ENCODE measurements at places on chromosomes 1 and 21.

DNA sequence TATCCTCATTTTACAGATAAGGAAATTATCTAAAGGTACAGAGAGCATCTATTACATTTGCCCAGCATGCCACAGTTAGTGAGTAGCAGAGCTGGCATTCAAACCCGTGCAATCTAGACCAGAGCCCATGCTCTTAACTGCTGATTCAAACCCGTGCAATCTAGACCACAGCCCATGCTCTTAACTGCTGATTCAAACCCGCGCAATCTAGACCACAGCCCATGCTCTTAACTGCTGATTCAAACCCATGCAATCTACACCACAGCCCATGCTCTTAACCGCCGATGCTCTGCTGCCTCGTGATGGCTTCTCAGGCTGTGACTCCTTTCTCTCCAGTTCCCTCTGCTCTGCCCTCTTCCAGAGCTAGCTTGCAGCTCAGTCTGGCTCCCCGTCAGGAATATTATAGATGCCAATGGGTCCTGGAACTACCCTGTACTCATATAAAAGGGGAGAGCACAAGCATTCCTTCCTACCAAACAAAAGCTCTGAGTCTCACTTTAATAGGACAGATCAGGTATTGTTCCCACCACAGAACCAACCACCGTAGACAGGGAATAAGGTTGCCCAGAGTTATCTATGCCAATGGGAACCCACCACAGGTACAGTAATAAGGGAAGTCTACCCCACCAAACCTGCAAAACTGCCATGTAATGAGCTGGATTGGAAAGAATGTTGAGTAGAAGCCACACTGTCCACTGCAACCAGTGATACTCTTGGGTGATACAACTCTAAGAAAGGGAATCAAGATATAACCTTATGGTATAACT, 78.4 kb downstream of the SMYD3 start:
- DNase-seq: no peak

DNA sequence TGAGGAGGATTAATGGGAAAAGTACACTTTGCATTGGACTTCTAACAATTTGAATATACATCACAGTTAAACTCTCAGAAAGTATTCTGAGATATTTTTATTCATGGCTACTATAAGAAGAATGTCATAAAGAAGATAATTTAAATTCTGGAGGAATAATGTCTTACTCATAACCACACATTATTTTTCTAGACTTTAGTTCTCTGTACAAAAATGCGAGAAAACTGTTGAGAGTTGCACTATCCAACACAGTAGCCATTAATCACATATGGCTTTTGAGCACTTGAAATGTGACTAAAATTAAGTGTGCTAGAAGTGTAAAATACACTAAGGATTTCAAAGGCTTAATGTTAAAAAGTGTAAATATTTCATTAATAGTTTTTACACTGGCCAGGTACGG, 53.8 kb downstream of the CRB1 start:
- DNase-seq: no peak

GRCh38 chr1:232764458-232765251, 40.6 kb upstream of the MAP10 start:
- DNase-seq: no peak

DNA sequence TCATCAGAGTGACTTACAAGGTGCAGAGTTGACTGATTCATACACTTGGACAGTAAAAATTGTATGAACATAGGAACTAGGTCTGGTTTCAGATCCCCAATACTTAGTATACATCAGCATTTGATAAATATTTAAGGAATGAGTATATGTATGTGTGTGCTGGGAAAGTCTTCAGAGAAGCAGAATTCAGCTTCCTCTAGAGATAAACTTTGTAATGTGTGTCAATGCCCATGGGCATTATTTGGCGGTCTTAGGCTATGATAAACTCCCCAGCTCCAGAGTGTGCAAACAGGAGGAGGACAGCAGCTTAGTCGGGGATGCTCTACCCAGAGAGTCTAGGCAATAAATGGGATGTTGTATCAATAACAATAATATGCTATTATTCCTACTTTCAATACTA, 2.9 kb upstream of the CAMK1G start:
- no peak for DNase-seq

DNA sequence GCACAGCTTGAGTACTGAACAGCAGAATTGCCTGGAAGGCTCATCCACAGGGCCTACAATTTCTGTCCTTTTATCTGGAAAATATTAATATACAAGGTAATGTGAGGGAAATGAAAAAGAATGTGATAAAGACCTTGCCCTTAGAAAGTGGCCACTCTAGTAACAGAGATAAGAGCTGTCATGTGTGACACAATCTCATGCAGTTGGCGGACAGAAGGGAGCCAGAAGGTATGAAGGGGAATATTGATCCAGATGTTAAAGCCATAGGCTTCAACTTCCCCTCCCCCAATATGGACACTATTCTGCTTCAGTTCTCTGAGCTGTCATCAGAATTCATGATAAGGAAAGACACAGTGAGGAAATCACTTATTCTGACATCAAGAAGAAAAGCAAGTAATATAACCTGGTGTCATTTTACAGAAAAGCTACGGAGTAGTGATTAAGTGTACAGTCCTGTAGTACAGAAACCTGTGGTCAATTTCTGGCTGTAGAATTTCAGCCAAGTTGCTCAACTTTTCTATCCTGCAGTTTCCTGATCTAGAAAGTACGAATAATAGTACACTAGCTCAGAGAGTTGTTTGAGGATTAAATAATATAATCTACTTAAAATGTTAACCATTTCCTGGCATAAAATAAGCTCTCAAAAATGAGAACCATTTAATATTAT, 572.1 kb downstream of the DPYD start:
- no peak for DNase-seq

DNA sequence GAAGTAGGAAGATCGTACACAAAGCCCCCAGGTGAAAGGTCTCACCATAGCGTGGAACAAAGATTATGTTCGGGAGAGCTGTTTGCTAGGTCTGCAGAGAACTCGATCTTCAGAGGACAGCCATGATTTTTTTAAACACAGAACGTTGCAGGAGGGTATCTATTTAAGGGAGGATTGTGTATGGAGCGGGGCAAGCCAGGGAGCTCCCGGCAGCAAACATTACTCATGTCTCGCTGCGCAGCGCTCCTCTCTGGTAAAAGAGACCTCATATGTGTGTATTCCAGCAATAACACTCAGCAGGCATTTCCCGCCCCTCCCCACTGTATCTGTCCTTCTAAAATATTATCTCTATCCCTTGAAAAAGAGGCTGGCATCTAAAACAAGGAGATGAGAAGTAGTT, 2.7 kb downstream of the GLIS1 start:
- no peak for DNase-seq

DNA sequence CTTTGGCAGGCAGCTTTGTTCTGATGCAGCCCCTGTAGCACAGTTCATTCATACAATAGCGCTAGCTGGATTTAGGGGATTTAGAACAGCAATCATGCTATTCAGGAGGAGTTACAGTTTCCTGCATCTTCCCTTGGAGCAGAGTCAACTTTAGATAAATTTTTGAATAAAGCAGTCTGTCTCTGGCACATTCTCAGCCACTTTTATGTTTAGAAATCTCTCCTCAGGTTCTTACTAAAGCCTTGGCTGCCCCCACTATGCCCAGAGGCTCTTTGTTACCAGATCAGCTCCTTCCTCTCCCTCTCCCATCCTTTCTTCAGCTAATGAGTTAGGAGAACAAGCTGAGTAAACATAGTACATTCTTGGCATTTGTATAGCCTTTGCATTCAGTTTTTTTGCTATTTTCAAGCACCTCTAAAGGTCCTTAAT, 17.0 kb upstream of the PIGC start:
- DNase-seq: no peak

DNA sequence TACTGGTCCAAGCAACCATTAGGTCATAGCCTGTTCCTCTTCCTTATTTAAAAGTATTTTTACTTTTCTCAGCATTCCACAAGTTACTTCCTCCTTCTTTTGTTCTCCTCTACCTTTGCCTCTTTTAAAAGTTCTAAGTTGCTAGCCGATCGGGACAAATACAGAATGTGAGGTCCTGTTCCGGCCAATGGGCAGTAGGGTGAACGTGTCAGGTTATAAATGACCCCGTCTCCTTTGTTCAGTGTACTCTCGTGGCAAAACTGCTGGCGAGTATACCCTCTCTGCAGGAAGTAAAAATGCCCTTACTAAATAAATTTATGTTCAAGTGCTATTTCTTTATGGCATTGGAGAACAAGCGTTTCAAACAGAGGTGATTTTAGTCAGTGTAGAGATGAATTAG, 2.5 kb downstream of the ADCY10 start:
- DNase-seq: no peak

DNA sequence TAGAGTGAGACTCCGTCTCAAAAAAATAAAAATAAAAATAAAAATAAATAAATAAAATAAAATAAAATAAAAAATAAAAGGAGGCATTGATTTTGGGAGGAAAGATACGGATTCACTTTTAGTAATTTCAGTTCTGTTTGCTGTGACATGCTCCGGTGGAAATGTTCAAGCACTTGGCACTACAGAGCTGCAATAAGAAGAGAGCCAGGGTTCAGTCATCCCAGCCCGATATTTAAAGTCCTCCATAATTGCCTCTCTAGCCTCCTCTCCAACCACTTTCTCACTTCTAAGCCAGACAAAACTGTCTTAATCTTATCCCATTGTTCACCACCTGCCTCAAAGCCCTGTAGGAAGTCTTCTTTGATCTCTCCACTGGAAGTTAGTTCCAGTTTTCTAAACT, 55.0 kb upstream of the MACF1 start:
- DNase-seq: no peak

- no peak for DNase-seq
Measured at GRCh38 chr1:17615959-17616358, 76.5 kb downstream of the ARHGEF10L start.

GRCh38 chr1:147185432-147185831, 13.2 kb upstream of the PRKAB2 start:
- DNase-seq: no peak

DNA sequence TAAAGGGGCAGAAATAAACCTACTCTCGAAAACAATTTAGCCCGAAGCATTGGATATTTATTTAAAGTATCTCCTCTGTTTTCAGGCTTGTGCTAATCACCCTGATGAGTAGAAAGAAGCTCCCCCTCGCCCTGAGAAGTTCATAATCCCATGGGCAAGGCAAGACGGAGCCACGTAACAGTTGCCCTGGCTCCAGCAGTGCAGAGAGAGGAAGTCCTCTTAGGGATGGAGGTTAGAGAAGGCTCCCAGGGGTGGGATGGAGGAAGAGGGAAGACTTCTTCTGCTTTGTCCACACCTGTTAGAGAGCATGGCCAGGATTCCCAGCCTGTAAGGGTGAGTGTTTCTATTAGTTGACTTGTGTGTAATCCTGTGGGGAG, 3.4 kb upstream of the GPR25 start:
- DNase-seq: no peak

GRCh38 chr1:155392898-155393411, 72.3 kb downstream of the RUSC1 start:
- DNase-seq: no peak

GRCh38 chr1:1156140-1157032, 17.3 kb upstream of the TTLL10 start:
- no peak for DNase-seq

GRCh38 chr1:23469372-23469982, 14.5 kb downstream of the ASAP3 start:
- DNase-seq: no peak

- no peak for DNase-seq
Measured at GRCh38 chr1:202568826-202569225, 141.4 kb downstream of the SYT2 start.

DNA sequence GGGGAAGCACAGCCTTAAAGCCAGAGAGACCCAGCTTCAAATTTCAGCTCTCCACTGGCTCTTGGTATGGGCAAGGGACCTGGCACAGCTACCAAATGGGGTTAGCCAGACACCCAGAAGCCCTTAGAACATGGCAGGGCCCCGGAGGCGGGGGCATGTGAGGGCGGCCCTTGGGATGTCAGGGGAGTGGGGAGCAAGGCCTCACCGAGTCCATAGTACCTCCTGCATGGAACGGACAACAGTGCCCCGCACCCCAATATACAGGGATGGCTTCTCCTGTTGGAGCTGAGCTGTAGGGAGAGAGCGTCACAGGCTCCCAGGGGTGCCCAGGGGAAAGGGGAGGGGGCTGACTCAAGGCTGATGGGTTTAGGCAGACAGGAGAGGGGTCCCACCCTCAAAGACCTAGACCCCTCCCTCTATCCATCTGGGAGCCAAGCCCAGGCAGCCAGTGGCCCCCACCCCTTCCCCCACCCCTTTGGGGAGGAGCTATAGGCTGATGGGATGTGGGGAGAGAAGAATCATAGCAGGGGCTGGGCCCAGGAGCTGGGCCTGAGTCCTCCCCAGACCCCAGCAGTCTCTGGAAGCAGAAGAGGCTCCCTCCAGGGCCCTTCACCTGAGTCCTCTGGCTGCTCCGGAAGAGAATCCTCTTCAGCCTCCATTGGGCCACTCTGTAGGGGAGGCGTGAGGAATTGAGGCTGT, 16.5 kb downstream of the SPOCD1 start:
- no peak for DNase-seq

GRCh38 chr1:94846308-94846707, 26.2 kb downstream of the SLC44A3 start:
- no peak for DNase-seq

DNA sequence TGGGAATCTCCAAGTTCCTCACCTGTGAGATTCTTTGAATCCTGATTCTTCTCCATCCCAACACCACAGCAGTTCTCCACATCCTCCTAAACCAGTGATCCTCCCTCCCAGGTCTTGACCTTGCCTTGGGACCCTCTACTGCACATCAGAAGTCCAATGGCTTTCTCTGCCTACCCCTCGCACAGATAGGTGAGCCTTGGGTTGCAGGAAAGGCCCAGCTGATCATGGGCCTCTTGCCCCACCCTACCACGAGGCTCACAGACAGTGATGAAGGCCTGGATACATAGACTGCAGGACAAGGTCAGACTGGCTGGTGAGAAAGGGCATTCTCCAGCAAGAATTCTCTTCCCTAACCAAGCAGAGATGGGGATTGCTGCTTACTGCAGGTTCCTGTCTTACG, 825 bp downstream of the FABP3 start:
- DNase-seq: no peak

- no peak for DNase-seq
Measured at GRCh38 chr1:205698921-205699320, 18.6 kb upstream of the SLC45A3 start.

DNA sequence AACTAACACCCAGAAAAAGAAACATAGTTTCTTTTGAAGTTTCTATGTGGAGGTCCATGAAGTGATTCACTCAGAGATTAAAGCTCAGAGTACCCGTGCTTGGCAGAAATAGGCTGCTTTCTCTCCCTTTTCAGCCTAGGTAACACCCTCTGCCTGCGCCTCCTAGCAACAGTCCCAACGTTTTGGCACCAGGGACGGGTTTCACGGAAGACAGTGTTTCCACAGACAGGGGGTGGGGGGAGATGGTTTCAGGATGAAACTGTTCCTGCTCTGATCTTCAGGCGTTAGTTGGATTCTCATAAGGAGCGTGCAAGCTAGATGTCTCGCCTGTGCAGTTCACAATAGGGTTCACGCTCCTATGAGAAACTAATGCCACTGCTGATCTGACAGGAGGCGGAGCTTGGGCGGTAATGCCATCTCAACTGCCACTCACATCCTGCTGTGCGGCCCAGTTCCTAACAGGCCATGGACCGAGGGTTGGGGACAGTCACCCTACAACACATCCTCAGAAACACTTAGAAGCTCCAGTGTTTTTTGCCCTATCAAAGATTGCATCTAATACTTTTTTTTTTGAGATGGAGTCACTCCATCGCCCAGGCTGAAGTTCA, 53.2 kb downstream of the CHML start:
- no peak for DNase-seq

Measured in activated naive CD8-positive, alpha-beta T cell treated with anti-CD3 and anti-CD28 coated beads for 36 hours (primary cell).